ENCODE measurements at places on chromosomes 4 and X.

GRCh38 chr4:7673121-7673520 lies 238.4 kb upstream of the PSAPL1 start:
- H3K27me3 ChIP-seq: no peaks in the 10 kb centered on the region
- H3K4me1 ChIP-seq: no peaks in the 10 kb centered on the region
- DNase-seq: no peak
- no peak overlapping the region for H3K27ac ChIP-seq
- H3K4me3 ChIP-seq: no peak overlapping the region

GRCh38 chr4:41866799-41867677 lies 68.2 kb upstream of the TMEM33 start:
- peaks cover 25% of the 10 kb centered on the region for H3K4me1 ChIP-seq
- H3K36me3 ChIP-seq: no peaks in the 10 kb centered on the region
- H3K27me3 ChIP-seq: peaks cover 36% of the 10 kb centered on the region
- H3K4me3 ChIP-seq: no peak overlapping the region

DNA sequence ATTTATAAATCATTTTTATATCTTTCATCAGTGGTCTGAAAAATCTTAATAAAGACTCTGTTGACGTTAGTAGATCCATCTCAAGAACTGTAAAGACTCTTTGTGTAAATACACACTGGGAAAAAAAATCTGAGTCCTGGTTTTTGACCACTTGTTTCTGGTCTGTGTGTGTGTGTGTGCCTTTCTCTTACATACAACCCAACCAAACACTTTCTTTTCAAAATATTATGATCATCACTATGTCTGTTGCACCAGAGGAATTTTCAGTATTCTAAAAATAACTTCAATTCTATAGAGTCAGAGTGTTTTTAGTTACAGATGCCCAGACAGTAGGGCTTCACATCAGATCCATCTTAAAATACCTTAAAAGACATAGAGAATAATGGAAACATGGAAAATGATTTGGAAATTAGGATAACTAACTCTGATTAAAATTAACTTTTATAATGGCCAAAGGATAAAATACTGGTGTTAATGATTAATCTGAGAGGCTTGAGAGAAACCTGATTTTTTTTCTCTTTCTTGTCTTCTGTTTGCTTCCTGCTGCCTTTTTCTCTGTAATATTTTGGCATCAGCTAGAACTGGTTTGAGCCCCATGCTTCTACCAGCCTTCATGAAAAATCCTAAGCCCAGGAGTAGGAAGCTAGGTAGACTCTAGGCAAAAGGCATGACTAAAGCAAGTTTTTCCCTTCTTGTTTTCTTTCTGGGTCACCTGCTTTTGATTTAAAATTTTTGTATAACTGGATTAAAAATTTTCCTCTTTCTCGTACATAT lies 99.7 kb downstream of the ATXN3L start:
- H3K36me3 ChIP-seq: no peaks in the 10 kb centered on the region
- H3K27me3 ChIP-seq: no peaks in the 10 kb centered on the region
- no peaks in the 10 kb centered on the region for H3K4me1 ChIP-seq
- H3K4me3 ChIP-seq: no peak overlapping the region
- H3K27ac ChIP-seq: no peak overlapping the region

GRCh38 chr4:10184041-10184440 lies 67.4 kb upstream of the WDR1 start:
- no peak for DNase-seq
- no peaks in the 10 kb centered on the region for H3K27me3 ChIP-seq
- H3K36me3 ChIP-seq: no peaks in the 10 kb centered on the region

GRCh38 chr4:98055800-98056501 lies 87.3 kb downstream of the STPG2 start:
- H3K4me3 ChIP-seq: no peak overlapping the region
- H3K4me1 ChIP-seq: no peaks in the 10 kb centered on the region
- no peak for DNase-seq
- peaks cover 12% of the 10 kb centered on the region for H3K27me3 ChIP-seq

DNA sequence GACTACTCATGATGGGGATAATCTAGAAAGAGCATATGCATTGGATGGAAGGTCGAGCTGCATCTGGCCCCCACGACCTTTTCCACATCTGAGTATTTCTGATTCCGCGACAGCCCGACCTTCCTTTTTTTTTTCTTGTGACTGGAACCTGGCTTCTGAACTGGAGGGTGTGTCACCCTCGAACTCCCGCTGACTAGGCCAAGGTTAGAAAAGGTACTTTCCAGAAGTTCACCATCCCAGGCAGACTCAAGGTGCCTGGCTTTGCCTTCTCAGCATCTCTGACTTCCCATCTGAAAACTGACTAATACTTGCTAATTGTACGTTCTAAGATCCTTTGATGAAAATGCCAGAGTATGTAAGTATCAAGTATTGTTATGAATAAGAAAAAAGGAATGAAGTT lies 49.3 kb upstream of the CD40LG start:
- H3K27me3 ChIP-seq: no peaks in the 10 kb centered on the region
- no peaks in the 10 kb centered on the region for H3K36me3 ChIP-seq
- no peaks in the 10 kb centered on the region for H3K4me1 ChIP-seq
- no peak overlapping the region for H3K4me3 ChIP-seq

GRCh38 chr4:125392694-125393093 lies 77.9 kb downstream of the FAT4 start:
- no peaks in the 10 kb centered on the region for H3K27me3 ChIP-seq
- H3K4me1 ChIP-seq: no peaks in the 10 kb centered on the region
- H3K36me3 ChIP-seq: no peaks in the 10 kb centered on the region
- no peak overlapping the region for H3K27ac ChIP-seq
- no peak overlapping the region for H3K4me3 ChIP-seq

DNA sequence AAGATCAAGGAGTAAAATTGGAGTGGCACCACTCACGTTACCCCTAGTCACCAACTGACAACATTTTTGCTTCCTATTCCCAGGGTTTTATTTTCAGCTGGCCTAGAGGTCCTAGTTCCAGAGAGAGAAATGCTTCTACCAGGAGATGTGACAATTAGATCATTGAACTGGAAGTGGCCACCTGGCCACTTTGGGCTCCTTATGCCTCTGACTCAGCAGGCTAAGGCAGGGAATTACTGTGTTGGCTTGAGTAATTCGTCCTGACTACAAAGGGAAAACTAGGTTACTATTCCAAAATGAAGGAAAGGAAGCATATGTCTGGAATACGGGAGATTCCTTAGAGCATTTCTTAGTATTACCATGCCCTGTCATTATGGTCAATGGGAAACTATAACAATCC lies 831.6 kb upstream of the NDST4 start:
- H3K27ac ChIP-seq: no peak overlapping the region
- DNase-seq: no peak
- H3K36me3 ChIP-seq: no peaks in the 10 kb centered on the region
- no peak overlapping the region for H3K4me3 ChIP-seq

DNA sequence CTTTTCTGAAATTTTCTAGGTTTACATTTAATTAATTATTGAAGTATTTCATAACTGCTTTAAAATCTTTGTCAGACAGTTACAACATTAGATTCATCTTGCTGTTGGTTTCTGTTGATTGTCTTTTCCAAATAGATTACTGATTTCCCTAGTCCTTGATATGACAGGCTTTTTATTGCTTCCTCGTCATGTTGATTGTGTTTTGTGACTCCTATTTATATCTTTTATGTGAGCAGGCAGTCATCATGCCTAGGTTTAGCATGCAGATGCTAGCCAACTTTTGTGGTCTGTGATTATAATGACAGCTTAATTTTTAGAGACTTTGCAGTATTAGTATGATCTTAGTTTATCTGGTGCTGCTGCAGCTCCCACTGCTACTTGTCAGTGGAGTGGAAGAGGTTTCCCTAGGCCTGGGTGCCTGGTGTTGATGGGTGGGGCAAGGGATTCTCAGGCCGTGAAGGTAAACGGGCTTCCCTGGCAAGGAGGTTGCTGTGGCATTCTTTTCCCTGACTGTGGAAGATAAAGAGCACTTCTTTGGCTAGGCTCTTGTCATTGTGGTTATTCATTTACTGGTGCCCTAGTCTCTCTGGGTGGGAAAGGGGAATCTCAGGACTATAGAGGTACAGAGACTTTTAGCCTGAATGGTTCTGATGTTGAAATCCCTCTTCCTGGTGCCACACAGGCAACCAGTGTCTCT lies 65.7 kb downstream of the SERPINA7 start:
- H3K27ac ChIP-seq: no peak overlapping the region
- H3K4me1 ChIP-seq: no peaks in the 10 kb centered on the region
- H3K4me3 ChIP-seq: no peak overlapping the region
- DNase-seq: no peak

- H3K4me3 ChIP-seq: no peak overlapping the region
- H3K4me1 ChIP-seq: peaks cover 9% of the 10 kb centered on the region
- DNase-seq: no peak
- no peaks in the 10 kb centered on the region for H3K36me3 ChIP-seq
Observed at GRCh38 chr4:158767451-158767850, 1.4 kb upstream of the FNIP2 start.

GRCh38 chr4:81786063-81786763 lies 314.5 kb upstream of the RASGEF1B start:
- no peak overlapping the region for H3K4me3 ChIP-seq
- no peak overlapping the region for H3K27ac ChIP-seq
- no peak for DNase-seq
- H3K36me3 ChIP-seq: no peaks in the 10 kb centered on the region
- H3K27me3 ChIP-seq: no peaks in the 10 kb centered on the region

DNA sequence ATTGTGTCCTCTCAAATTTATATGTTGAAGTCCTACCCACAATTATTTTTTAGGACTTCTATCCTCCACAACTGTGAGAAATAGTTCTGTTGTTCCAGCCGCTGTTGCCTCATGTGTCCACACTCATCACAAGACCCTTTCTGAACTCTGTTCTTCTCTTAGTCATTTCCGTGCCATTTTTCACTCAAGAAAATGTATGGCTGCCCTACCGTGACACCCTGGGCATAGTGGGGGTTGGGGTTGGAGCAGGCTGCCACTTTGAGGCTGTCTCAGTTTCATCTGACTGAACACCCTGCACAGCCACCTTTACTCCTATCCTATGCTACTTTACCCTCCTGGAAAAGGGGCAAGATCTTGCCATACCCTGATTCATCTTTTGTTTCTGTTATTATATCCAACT lies 319.1 kb downstream of the TENM3 start:
- no peak overlapping the region for H3K27ac ChIP-seq
- H3K4me1 ChIP-seq: no peaks in the 10 kb centered on the region
- no peak for DNase-seq
- H3K36me3 ChIP-seq: no peaks in the 10 kb centered on the region
- peaks cover 2% of the 10 kb centered on the region for H3K27me3 ChIP-seq
- H3K4me3 ChIP-seq: no peak overlapping the region

DNA sequence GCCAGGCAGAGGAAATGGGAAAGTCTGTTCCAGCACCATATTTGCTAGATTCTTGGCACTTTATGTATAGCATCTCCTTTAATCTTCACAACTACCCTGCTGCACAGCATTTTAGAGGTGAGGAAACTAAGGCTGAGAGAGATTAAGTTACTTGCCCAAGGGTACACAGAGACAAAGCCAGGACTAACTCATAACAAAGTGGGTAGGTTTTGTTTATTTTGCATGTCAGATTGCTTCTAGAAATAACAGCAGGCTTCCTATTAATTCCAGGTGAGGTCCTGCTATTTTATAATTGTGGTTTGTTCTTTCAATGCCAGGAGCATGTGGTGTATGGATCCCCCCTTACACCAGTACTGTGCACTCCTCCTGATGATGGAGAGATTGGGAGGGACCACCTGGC lies 15.0 kb downstream of the TCEANC start:
- DNase-seq: no peak
- H3K4me3 ChIP-seq: no peak overlapping the region
- peaks cover 5% of the 10 kb centered on the region for H3K4me1 ChIP-seq

- no peaks in the 10 kb centered on the region for H3K27me3 ChIP-seq
- peak overlapping the region; percentile 92 for H3K27ac ChIP-seq
- peak; percentile 69 for DNase-seq
- no peaks in the 10 kb centered on the region for H3K36me3 ChIP-seq
Observed at GRCh38 chrX:72094894-72095293, 36.8 kb downstream of the RTL5 start.

GRCh38 chr4:153518001-153518400 lies 51.8 kb downstream of the TMEM131L start:
- peaks cover 11% of the 10 kb centered on the region for H3K36me3 ChIP-seq
- peak overlapping the region; percentile 19 for H3K27ac ChIP-seq
- no peak for DNase-seq

DNA sequence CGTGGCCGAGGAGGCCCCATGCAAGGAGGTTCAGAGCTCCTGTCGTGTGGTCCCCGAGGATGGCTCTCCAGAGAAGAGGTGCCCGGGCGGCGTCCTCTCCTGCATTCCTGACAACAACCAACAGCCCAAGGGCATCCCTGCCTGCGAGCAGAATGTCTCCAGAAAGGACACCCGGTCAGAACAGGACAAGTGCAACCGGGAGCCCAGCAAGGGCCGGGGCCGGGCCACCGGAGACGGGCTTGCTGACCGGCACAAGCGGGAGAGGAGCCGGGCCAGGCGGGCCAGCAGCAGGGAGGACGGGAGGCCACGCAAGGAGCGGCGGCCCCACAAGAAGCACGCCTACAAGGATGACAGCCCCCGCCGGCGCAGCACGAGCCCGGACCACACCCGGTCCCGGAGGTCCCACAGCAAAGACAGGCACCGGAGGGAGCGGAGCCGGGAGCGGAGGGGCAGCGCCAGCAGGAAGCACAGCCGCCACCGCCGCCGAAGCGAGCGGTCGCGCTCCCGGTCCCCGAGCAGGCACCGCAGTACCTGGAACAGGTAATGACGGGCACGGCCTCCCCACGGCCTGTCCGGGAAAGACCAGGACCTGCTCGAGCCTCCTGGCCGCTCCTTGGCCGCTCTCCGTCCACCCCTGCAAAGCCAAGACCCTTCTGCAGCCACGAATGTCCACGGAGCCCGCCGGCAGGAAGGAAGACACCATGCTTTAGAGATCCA lies 9.8 kb downstream of the AKAP17A start:
- peaks cover 62% of the 10 kb centered on the region for H3K36me3 ChIP-seq
- H3K27ac ChIP-seq: no peak overlapping the region
- no peak overlapping the region for H3K4me3 ChIP-seq
- H3K4me1 ChIP-seq: no peaks in the 10 kb centered on the region
- no peaks in the 10 kb centered on the region for H3K27me3 ChIP-seq
- DNase-seq: no peak

DNA sequence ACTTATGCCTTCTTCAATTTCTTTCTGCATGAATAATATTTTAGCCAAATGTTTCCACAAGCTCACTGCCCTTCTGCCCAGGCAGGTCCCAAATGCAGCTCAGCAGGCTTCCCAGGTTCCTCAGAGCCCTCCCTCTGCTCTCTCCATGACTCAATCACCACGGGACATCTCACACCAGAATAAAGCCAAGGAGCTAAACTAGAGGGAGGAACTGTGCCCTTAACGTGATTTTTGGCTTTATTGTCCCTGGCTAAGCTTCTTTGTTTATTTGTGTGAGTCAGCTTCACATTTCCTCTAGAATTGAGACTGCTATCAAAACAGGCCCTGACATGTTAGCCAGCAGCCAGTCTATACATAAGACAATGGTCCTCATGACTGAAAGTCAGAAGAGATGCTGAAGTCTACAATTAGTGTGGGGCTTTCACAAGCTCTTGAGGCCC lies 186.4 kb upstream of the GALNT7 start:
- no peaks in the 10 kb centered on the region for H3K4me1 ChIP-seq
- no peaks in the 10 kb centered on the region for H3K36me3 ChIP-seq
- H3K27ac ChIP-seq: no peak overlapping the region
- no peak for DNase-seq

- DNase-seq: no peak
- H3K4me1 ChIP-seq: peaks cover 28% of the 10 kb centered on the region
- no peak overlapping the region for H3K4me3 ChIP-seq
- no peaks in the 10 kb centered on the region for H3K36me3 ChIP-seq
- H3K27me3 ChIP-seq: no peaks in the 10 kb centered on the region
- H3K27ac ChIP-seq: no peak overlapping the region
Observed at GRCh38 chr4:158811216-158811540, 42.4 kb downstream of the FNIP2 start.

GRCh38 chr4:55444827-55445226 lies 49.1 kb downstream of the TMEM165 start:
- peaks cover 37% of the 10 kb centered on the region for H3K36me3 ChIP-seq
- H3K27ac ChIP-seq: no peak overlapping the region
- H3K27me3 ChIP-seq: no peaks in the 10 kb centered on the region
- no peak for DNase-seq
